ENCODE measurements at places on chromosomes 5 and 9. TPM values are rescaled to one million over a fixed set of nuclear protein-coding genes. Genes with fewer than 3 reads are reported as not detected.

DNA sequence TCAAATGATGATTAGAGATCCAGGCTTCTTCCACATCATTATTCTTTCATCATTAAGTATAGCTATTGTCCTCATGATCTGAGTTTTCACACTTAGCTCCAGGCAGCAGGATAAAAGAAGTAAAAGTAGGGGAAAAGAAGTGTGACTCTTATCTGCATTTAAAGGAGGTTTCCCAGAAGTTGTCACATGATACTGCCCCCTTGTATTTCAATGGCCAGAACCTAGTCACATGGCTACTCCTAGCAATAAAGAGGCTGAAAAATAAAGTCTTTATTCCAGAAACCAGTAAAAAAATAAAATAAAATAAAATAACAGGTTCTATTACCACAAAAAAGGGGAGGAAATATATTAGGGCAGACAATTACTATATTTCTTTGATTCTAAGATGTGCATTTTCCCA is 5.3 kb upstream of the NDUFS4 start:
- no peak for DNase-seq

CAVIN4 gene
- 3.6 TPM for total RNA-seq

GRCh38 chr5:132668706-132669454 is 4.9 kb upstream of the IL4 start:
- DNase-seq = no peak

DNA sequence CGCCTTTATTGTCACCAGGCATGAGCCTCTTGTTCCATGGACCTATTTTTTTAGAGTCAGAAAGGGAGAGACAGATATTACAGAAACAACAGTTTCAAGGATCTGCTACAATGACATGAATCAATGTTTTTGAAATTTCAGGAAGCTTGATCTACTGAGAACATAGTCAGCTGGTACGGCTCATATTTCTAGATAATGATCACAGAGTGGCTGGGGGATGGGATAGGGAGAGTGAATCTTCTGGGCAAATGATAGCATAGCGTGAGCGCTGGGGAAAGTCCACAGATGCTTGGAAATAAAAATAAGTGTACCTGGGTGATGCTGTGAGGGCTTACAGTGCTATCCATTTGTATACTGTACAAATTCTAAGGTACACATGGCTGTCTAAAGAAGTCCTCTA is 340.4 kb downstream of the EBF1 start:
- no peak for DNase-seq

GRCh38 chr5:65141493-65141892 is 340.2 kb downstream of the ADAMTS6 start:
- no peak for DNase-seq

IPO11 gene
- total RNA-seq = 18.3 TPM

- DNase-seq = peak; percentile 10
These were observed 373.3 kb upstream of the SEMA6A start for GRCh38 chr5:116947691-116948528.

FOXE1 gene
- total RNA-seq = 0.04 TPM

RGMB gene
- 21.6 TPM for total RNA-seq

All from kidney epithelial cell (primary cell).